Activated naive CD8-positive, alpha-beta T cell treated with anti-CD3 and anti-CD28 coated beads, Interleukin-2, amount 50 U/mL, for 16 hours (primary cell): ENCODE measurements at places on chromosomes 3 and 15.

DNA sequence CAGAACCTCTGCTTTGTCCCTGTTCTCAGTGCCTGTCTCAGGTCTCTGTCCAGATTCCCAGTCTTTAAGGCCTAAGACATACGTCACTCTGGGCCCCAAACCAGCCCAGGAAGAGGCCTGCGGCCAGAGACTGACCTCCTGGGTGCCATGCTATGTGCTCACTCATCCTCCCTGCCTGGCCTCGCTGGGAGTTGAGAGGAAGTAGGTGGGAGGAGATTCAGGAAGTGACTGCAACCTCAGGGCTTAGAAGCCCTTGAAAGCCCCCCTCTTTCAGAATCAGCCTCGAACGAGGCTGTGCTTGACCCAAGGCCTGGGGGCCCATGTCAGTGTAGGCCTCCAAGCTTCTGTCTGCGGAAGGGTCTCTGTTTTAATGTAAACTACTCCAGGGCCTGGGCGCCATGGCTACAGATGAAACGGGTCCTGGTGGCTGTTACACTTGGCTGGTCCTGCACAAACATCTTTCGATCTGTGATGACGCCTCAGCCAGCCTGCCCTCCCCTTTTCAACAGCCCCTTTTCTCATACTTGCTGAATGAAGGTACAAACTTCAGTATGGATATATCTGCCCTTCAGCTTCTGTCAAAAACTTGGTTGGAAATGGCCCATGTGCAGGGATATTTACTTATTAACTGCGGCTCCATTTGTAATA, 11.7 kb downstream of the RASGRF1 start:
- no peak for DNase-seq

DNA sequence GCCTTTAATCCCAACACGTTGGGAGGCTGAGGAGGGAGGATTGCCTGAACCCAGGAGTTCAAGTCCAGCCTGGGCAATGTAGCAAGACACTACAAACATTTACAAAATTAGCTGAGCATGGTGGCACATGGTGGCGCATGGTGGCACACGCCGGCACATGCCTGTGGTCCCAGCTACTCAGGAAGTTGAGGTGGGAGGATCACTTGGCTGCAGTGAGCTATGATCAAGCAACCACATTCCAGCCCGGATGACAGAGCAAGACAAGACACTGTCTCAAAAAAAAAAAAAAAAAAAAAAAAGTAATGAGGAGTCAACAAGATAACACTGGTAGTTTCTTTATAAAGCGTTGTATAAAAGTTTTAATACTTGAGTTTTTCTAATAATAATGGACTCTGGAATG, 10.1 kb downstream of the FEZF2 start:
- no peak for DNase-seq

- no peak for DNase-seq
Observed at GRCh38 chr3:37029516-37030163, 36.3 kb downstream of the MLH1 start.

DNA sequence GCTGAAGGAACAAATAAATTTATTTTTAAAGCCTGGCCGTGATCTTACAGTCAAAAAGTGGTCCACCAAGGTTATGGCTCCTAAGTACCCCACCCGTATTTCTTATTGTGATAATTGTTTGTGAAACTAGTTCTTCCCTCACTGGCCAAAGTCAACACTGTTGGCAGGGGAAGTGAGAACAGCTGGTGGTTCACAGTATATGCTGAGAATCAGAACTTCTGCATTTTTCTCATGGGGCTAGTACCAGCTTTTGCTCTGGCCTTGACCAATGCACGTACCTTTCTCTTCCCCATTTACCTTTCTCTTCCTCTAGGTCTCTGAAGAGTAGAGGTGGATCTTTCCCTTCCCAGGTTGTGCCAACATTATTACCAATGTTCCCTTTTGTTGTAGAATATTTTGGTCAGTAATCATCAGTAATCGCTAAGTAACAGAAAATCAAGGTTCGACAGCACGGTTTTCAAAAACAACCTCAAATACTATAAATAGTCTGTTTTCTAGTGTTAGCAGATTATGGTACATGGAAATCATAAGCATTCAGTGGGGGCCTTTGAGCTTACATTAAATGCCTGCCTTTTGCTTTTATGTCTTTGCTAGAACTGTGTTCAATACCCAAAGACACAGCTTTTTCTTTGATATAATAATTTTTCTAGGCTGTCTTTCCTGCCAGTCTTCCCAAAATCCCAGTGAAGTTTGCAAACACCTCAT, 268.0 kb downstream of the LPP start:
- DNase-seq, result no peak

GRCh38 chr3:31891876-31892455, 89.1 kb downstream of the OSBPL10 start:
- no peak for DNase-seq

GRCh38 chr3:127212231-127212630, 19.3 kb downstream of the PRR23E start:
- no peak for DNase-seq

- DNase-seq, result no peak
Observed at GRCh38 chr3:154250291-154250690, 74.0 kb downstream of the DHX36 start.

- no peak for DNase-seq
Observed at GRCh38 chr15:72947709-72948108, 104.6 kb upstream of the NEO1 start.

- DNase-seq, result no peak
Observed at GRCh38 chr3:58779934-58780333, 113.4 kb upstream of the FAM3D start.

DNA sequence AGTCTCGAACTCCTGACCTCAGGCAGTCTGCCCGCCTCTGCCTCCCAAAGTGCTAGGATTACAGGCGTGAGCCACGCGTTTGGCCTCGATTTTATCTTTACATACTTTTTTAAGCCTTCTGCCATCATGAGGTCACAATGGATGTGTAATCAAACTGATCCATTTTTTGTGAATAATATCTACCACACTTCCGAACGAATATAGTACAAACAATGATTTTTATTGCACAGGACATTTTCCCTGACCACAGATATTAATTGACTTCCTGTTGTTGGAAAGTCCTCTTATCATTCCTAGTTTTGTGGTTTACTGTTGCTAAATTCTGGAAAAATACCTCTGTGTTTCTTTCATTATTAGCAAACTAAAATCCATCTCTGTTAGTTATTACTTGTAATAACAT, 68.9 kb downstream of the MINDY2 start:
- no peak for DNase-seq

DNA sequence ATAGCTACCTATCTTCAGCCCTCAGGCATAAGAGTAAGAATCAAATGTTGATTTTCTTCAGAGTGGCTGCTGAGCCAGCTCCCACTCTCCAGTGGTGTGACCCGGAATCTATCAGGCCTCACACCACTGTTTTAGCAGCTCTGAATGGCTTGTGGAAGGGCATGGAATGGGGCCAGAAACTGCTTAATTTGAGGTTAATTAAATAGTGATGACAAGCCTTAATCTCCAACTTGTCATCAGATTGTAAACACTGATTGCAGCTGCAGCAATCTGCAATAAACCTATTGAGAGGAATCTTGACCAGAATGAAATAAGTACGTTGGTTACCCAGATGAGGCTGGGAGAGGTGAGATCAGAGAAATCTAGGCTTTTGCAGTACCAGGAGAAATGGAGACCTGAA, 317.4 kb downstream of the FHIT start:
- DNase-seq, result no peak

- DNase-seq, result no peak
Observed at GRCh38 chr15:47750030-47750739, 32.9 kb downstream of the SEMA6D start.

GRCh38 chr3:113660896-113661295, 35.5 kb downstream of the USF3 start:
- no peak for DNase-seq

GRCh38 chr15:34650177-34650576, 66.7 kb upstream of the GOLGA8B start:
- no peak for DNase-seq

DNA sequence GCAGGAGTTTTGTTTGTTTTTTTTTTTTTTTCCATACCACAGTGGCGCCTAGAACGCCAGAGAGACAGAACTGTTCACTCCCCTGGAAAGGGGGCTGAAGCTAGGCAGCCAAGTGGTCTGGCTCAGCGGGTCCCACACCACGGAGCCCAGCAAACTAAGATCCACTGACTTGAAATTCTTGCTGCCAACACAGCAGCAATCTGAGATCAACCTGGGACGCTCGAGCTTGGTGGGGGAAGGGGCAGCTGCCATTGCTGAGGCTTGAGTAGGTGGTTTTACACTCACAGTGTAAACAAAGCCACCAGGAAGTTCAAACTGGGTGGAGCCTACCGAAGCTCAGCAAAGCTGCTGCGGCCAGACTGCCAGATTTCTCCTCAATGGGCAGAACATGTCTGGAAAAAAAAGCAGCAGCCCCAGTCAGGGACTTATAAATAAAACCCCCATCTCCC, 29.8 kb downstream of the SPICE1 start:
- DNase-seq, result no peak

- DNase-seq, result no peak
Observed at GRCh38 chr3:8539419-8539818, 37.8 kb downstream of the LMCD1 start.

GRCh38 chr15:40481341-40482074, 10.7 kb downstream of the CHST14 start:
- DNase-seq, result no peak

- DNase-seq, result no peak
Observed at GRCh38 chr3:162541923-162542322, 1045.3 kb downstream of the OTOL1 start.

- DNase-seq, result no peak
Observed at GRCh38 chr3:138688871-138689299, 80.3 kb downstream of the FAIM start.

GRCh38 chr3:139561959-139562676, 22.6 kb upstream of the RBP1 start:
- DNase-seq, result no peak

DNA sequence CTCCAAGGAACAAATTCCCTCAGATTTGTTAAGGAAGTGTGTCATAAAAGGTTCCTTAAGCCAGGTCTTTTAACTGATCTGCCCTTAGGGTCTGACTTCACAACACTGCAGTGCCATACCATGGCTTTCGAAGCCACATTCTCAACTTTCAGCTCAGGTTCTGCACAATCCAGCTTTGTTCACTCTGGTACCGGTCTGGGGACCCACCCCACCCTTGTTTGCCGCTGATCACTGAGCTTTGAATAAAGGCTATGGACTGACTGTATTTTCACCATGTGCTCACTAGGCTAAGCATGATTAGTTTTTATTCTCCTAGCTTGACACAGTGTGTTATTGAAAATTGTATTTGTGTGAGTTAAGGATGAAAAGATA, 15.9 kb downstream of the SNX1 start:
- no peak for DNase-seq

DNA sequence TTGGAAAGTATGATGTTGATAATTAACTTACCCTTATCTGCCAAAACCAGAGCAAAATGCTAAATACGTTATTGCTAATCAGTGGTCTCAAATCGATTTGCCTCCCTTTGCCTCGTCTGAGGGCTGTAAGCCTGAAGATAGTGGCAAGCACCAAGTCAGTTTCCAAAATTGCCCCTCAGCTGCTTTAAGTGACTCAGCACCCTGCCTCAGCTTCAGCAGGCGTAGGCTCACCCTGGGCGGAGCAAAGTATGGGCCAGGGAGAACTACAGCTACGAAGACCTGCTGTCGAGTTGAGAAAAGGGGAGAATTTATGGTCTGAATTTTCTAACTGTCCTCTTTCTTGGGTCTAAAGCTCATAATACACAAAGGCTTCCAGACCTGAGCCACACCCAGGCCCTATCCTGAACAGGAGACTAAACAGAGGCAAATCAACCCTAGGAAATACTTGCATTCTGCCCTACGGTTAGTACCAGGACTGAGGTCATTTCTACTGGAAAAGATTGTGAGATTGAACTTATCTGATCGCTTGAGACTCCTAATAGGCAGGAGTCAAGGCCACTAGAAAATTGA, 59.7 kb downstream of the DCUN1D1 start:
- no peak for DNase-seq

DNA sequence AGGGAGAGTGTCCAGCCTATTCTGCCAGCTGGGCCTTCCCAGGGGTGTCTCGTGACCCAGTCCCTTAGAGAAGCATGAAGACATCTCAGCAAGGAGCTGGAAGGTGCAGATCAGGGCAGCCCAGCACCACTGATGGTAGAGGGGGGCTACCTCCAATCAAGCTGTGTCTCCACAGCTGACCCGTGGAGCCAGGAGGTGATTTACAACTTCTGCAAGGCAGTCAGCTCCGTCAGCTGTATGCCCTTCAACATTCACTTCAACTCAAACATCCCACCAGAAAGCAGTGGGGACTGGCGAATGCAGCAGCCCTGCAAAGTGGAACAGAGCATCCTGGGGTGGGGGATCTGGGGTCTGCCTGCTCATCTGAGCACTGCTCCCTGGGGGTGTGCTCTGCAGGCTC, 32.6 kb upstream of the FRG2C start:
- no peak for DNase-seq

DNA sequence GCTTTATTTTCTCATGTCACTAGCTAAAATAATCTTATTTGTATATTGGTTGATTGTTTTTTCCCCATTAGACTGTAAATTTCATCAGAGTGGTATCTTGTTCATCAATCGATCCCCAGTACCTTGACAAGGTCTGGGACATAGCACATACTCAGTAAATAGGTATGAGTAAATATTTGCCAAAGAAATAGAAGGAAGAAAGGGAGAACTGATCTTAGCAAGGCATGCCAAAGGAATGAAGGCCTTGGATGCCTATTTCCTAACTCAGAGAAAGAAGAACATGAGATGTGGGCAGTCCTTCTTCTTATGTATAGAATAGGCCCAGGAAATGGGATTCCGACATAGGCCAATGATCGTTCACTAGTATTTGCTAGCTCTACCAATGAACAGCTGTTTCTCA, 54.7 kb downstream of the ISL2 start:
- DNase-seq, result no peak

- DNase-seq, result no peak
Observed at GRCh38 chr3:45659661-45660566, 29.3 kb upstream of the SACM1L start.

DNA sequence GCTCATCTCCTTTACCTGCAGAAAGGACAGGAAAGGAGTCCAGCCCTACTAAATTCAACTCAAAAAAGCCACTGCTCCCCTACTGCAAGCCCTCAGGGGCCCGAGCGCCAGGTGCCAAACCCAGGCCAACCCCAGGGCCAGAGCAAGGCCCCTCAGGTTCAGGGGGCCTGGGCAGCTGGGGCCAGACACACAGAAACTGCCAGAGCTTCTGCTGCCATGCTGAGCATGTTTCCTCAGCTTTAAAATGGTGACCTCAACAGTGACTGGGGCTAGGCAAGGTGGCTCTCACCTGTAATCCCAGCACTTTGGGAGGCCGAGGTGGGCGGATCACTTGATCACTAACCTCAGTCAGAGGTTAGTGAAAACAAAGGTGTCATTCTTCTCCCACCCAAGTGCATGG, 38.8 kb downstream of the KLHL25 start:
- no peak for DNase-seq

DNA sequence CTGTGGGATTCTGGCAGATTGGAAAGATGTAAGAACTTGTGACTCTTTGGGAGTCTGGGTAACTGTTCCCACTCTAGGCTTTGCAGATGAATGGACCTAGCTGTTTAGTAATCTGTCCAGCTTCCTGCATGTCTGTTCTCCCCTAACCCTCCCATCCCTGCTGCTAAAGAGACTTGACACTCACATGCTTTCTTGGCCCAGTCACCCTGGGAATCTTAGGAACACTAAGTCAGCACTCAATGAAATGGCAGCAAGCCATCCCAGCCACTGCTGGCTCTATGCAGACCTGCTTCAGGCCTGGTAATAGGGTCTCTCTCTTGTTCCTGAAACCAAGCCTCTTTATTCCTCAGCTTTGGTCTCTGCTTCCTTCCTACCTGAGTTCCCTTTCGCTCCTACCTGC, 63.7 kb upstream of the THSD4 start:
- DNase-seq, result no peak
